NCI-H1417 treated with DMSO at 0.1 percent for 48 hours (cell line): ENCODE measurements at places on chromosomes 3 and 15.

- DNase-seq, result no peak
These were observed 97.8 kb downstream of the NUP210 start for GRCh38 chr3:13322324-13322723.

DNA sequence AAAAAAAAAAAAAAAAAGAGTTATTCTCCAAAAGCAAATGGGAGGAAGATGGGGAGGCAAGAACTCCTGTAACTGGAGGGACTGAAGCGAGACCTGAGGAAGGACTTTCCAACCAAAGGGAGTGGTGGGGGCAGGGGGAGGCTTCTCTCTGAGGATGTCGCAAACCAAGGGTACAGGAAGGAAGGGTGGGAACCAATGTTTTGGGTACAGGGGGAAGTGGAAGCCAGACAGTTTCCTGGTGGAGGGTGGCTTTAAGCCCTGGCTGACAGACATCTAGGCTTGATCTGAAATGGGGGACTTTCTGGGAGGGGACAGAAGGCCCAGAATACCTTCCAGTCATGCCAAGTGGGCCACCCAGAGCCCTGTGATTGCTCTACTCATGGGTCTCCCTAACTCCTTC lies 27.0 kb downstream of the VIPR1 start:
- DNase-seq, result no peak

- no peak for DNase-seq
These were observed 17.7 kb upstream of the GK5 start for GRCh38 chr3:142243134-142243533.

GRCh38 chr15:89293012-89293411 lies 41.6 kb downstream of the POLG start:
- DNase-seq, result no peak

- no peak for DNase-seq
These were observed 22.7 kb downstream of the ZNF860 start for GRCh38 chr3:32004113-32004765.

DNA sequence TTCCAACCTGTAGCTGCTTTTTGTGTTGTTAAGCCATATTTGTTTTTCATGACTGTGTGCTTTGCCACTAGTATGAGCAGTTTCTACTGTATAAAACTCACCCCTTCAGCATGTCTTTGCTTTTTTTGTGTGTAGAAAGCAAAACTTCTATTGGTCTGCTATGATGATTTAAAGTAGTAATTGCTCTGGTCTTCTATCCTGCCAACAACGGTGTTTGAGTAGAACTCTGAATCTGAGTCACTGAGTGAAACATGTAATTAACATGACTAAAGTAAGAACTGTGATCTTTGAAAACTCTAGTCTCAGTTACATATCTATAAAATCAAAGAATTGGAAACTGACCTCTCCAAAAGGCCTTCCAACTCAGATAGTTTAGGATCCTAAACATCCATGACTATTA lies 133.6 kb downstream of the TPRG1 start:
- no peak for DNase-seq

- no peak for DNase-seq
These were observed 79.6 kb downstream of the IGF2BP2 start for GRCh38 chr3:185744997-185745843.

GRCh38 chr3:127456471-127457093 lies 134.0 kb downstream of the TPRA1 start:
- DNase-seq, result peak; percentile 51

DNA sequence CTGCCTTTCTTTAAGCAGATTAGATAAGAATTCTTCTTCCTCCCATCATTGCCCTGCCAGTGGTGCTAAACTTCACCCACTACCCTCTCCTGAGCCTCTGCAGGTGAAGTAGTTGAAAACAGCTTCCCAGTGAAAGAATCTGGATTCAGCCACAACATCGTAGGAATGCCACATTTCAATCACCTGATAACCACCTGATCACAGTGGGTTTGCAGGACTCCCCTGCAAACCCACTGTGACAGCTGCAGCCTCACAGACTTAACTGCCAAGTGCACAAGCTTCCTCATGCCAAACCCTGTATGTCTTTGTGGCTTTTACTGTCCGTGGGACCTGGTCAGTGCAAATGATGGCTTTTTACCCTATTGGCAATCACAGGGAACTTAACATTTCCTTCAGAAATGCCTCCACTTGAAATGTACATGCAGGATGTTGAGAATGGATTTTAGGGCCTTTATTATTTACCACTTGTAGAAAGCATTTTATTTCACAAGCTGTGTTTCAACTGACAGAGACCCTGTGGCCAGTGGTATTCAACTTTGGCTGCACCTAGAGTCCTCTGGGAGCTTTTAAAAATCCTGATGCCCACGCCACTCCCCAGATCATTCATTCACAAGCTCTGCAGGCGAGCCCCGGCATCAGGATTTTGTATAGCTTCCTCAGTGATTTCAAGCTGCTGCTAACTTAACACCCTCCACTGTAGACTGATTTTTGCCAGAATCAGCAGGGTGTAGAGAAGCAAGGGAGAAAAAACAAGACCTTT lies 49.1 kb downstream of the OXNAD1 start:
- no peak for DNase-seq

GRCh38 chr15:88242586-88243555 lies 13.7 kb downstream of the NTRK3 start:
- DNase-seq, result no peak

DNA sequence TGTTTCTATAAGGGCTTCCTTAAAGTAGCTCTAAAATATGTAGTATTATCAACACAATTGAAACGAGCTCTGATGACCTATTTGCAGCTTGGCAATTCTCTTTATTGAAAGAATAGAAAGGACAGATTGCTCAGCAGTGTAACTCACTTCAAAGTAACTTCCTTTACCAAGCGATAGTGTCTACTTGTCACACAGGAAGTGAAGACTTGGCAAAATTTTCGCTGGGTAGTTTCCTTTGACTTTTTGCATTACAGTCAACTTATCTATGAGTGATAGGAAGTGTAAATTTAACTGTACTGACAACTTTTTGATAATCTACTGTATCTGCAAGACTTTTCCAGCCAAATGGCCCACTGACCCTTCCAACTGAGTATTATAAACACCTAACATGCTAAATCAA lies 22.8 kb downstream of the SLC9A9 start:
- no peak for DNase-seq

DNA sequence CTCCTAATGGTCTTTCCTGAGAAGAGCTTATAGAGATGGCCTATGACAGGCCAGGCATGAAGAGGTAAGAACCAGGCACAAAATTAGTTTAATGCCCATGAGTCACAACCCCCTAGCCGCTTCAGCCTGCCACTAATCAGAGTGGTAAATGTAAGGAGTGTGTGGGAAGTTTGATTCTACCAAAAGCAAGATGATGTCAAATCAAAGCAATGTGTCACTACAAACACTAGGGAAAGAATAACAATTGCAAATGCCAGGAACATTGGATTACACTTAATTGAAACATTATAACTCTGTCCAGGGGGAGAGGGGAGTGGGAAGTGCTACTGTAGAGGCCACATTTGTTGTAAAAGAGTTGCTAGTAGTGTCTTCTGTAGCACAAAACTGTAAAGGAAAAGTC lies 596.6 kb upstream of the AGTR1 start:
- no peak for DNase-seq

GRCh38 chr15:50543556-50543955 lies 2.9 kb downstream of the USP50 start:
- no peak for DNase-seq

- no peak for DNase-seq
These were observed 14.5 kb upstream of the CCDC33 start for GRCh38 chr15:74221399-74222239.

GRCh38 chr3:31610700-31611275 lies 78.1 kb downstream of the STT3B start:
- DNase-seq, result no peak

DNA sequence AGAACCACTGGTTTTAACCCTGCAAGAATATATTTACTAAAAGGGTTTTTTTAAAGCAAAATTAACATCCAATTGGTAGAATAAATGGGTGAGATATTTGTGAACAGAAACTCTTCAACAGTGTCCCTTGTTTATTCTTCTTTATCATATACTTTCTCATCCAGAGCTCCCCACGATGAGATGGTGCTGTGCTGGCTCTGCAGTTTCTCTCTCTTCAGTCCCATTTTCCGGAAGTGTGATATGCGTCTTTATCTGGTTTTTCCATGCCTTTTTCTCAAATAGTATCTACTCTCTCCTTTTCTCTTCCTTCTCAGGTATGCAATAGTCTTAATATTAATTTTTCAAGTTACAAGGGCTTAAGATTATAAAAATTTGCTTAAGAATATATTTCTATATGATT lies 1.5 kb downstream of the EAF2 start:
- DNase-seq, result no peak

DNA sequence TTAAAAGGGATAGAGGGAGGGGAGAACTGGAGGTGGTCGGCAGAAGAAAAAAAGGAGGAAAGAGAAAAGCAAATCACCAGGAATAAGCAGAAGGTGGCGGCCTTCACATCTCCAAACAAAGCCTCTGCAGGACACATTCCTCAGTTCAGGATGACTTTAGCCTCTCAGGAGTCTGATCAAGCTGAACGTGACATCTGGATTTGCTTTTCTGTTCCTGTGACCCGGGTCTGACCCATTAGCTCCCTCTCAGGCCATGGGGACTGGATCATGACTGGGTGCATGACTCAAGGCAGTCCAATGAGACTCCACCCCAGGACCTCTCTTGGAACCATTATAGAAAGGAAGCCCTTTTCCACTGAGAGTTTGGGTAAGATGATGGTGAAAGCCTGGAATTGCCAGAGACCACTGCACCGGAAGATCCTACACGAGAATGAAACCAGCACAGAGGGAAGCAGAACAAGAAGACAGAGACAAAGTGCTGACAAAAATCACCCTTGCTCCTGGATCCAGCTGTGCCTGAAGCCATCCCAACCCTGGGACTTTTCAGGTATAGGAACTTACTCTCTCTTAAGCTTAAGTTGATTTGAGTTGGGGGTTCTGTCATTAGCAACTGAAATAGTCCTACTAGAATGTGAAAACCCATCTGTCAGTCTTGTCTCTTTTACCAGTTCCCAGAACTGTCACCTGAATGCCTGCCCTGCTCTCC lies 45.4 kb upstream of the RAD18 start:
- no peak for DNase-seq

GRCh38 chr3:48294611-48295263 lies 38.7 kb downstream of the SPINK8 start:
- DNase-seq, result no peak

DNA sequence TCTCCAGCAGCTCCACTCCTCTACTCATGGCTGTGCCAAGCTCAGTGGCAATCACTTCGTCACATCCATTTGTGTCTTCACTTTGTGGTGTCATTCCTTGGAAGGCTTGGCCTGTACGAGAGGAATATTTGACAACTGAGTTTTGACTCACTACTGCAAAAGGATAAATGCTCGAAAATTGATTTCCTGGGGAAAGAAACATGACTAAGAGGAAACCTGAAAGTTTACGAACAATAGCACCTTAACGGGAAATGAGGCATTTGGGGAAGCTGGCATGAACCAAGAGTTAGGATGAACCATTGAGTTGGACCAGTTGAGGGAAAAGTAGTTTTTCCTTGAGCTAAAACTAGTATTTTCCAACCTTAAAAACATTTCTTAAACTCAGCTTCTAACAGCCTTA lies 74.2 kb upstream of the ABHD17C start:
- DNase-seq, result no peak

DNA sequence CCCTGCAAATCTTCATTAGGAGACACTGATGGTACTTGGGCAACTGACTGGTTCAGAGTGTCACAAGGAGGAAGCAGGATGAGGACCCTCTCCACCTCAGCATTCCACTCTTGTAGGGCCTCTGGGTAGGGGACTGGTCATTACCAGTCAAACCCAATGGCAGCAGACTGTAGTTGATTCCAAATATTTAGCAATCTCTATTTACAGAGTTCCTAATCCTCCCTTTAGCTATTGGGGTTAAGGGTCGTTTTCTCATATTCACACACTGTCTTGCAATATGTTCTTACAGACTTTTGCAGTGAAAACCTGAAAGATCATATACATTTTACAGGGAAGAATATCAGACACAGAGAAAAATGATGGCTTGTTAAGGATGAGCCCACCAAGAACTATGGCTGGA lies 397.7 kb downstream of the GAP43 start:
- DNase-seq, result no peak

GRCh38 chr3:40172560-40172959 lies 136.9 kb upstream of the EIF1B start:
- DNase-seq, result no peak

- DNase-seq, result no peak
These were observed 136.6 kb downstream of the TMCC1 start for GRCh38 chr3:129756871-129757270.

DNA sequence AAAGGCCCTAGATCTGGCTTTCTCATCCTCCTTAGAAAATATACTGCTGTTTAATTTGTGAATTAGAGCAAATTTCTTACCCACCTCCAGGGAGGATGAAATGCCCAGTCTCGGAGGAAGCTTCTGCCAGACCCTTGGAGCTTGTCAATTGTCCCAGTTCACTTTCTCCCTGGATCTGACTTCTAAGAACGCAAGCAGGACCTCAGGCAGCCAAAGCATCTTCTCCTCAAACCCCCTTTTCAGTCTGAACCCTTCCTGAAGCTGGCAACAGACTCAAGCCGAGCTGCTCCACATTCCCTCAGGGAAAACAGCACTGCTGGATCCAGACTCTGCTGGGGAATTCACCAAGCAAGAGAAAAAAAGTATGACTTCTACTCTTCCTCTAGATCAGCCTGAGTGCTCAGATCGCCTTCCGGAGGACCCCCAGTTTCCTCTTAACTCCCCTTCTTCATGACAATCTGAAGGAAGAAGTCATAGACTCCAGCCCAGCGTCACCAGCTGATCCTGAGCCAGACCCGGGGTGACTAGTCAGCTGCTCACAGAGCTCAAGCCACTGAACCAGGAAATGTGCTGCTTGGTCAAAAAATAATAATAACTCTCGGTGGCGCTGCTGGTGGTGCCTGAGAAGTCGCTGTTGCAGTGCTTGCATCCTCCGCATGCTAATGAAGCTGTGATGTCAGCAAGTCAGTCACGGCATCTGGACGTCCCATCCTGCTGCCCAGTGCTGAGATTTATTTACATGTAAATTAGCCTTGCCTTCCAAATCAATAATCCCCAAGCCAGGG lies at the start of gene PRICKLE2:
Gene PRICKLE2, minus strand, starts transcription at position 641 of the 785 bp plus-strand sequence. CDS start 26,539 bp downstream, outside the sequence.
- no peak for DNase-seq

DNA sequence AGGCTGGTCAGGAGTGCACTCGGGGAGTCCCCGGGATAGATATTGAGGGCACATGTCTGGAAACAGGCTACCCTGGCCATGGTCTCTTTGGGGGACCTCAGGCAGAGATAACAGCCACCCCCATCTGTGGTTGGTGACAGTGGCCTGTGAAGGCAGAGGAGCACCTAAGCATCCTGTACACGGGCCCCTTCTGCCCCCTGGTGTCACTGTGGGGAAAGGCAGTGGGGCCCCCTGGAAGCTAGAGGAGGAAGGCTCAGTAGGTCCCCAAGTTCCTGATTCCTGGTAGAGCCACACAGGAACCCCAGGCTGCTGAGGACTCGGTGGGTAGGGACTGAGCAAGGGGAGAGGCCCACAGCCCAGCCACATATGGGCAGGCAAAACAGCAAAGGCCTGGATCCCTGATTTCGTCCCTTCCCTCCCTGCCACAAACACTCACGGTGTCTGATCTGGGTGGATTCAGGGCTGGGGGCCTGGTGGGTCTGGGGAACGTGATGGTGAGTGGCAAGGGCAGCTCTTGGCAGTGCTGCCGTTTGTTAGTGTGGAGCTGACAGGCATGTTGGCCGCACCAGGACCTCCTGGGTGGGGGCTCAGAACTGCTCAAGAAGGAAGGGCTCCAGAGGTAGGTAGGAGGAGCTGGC lies 14.1 kb upstream of the CXCR6 start:
- no peak for DNase-seq

- DNase-seq, result no peak
These were observed 27.9 kb downstream of the ETV5 start for GRCh38 chr3:186080849-186081438.
